ENCODE measurements at places on chromosomes 1 and 21.

- no peak for DNase-seq
Measured at GRCh38 chr21:45449658-45450422, 44.9 kb downstream of the COL18A1 start.

- peak; percentile 8 for DNase-seq
Measured at GRCh38 chr1:158107916-158108315, 72.8 kb upstream of the CD1D start.

GRCh38 chr1:48107516-48107915 lies 110.3 kb upstream of the TRABD2B start:
- DNase-seq: peak; percentile 42

DNA sequence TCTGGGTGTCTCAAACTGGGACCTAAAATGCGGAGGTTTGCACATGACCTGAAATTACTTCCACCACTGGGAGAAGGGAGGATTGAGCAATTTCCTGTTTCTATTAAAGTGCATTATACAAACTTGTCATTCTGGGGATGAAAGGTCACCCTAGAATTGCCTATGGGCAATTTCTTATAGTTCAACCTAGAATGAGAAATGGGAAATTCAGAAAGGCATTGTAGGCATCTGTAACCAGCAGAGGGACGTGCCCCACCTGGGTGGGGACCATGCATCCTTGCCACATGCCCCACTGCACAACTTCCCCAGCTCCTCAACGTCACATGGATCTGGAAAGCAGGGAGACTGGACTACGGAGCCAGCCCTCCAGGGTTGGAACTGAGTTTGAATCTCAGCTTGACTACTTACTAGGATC lies 47.0 kb downstream of the MRPL39 start:
- DNase-seq: no peak

DNA sequence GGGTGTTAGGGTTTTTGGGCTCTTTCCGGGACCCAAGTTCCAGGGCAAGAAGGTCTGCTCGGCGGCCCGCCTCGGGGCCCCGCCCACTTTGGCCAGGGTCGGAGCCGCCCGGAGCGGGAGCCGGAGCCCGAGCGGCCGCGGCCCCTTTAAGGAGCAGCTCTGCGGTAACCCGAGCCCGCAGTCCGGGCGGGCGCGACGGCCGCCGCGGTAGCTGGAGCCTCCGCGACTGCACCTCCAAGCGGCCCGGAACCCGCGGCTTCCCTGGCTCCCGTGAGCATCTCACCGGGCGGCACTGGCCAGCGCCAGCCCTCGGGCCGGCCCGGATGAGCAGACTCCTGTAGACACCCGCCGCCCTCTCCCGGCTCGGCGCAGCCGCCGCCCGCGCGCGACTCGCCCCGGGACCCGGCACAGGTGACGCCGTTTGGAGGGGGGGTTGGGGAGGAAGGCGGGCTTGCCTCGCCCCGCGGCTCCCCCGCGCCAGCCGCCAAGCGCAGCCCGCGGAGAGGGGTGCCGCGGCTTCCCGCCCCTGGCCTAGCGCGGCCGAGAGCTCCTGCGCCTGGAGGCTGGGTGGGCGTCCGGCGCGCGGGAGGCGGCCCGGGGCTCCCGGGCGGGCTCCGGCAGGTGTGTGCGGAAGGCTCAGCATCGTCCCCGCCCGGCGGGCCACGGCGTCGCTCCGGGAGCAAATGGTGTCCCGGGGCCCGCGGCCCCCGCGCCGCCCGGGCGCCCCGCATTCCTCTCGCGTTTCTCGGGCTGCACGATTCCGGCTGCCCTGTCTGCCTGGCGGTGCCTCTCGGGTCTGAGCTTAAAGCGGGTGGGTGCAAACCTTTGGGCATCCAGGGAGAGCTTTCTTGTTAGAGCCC lies at the start of gene TLCD4:
Gene TLCD4, plus strand, starts transcription at position 149 of the 860 bp plus-strand sequence. CDS start 26,547 bp downstream, outside the sequence.
- DNase-seq: peak; percentile 24

DNA sequence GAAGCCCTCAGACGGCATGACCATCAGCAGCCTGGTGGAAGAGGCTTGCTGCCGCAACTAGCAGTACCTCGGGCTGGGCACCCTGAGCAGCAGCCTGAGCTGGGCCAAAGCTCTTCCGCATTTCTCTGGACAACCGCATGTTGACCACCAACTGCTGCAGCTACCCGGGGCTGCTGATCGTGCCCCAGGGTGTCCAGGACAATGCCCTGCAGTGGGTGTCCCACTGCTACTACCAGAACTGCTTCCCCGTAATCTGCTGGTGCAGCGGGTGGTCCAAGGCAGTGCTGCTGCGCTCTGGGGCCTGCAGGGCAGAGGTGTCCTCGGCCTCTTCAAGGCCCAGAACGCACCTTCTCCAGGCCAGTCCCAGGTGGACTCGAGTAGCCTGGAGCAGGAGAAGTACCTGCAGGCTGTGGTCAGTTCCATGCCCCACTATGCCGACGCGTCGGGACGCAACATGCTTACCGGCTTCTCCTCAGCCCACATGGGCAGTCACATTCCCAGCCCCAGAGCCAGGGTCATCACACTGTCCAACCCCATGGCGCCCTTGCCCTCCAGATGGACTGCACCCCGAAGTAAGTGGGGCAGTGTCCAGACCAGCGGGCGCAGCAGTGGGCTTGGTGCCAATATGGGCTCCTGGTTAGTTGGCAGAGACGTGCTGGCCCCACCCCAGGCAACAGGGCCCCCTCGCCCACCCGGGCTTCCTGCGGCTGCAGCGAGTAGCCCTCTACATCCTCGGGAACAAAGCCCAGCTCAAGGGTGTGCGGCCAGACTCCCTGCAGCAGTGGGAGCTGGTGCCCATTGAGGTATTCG lies 19.5 kb upstream of the NPPB start:
- no peak for DNase-seq

- DNase-seq: no peak
Measured at GRCh38 chr1:231600458-231600976, 26.1 kb upstream of the DISC1 start.

- DNase-seq: no peak
Measured at GRCh38 chr1:68319907-68320306, 87.6 kb upstream of the WLS start.

- no peak for DNase-seq
Measured at GRCh38 chr21:14056771-14057191, 154.0 kb downstream of the LIPI start.

DNA sequence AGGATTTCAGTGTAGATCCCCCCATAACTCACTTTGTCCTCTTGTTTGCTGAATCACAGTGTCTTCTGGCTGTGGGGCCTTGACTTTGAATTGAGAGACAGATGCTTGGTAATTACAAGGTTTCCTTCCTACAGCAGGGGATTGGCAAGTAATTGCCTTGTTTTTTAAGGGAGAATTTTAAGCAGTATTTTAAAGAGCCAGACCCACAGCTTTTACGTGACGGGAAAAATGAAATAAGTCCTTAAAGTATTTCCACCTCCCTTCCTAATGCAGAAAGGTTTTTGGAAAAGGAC lies 41.0 kb downstream of the PGBD5 start:
- no peak for DNase-seq

- no peak for DNase-seq
Measured at GRCh38 chr1:22118291-22118992, 24.5 kb downstream of the WNT4 start.

GRCh38 chr1:70518106-70518505 lies 107.0 kb downstream of the CTH start:
- DNase-seq: no peak

- DNase-seq: no peak
Measured at GRCh38 chr1:75989121-75989520, 56.9 kb upstream of the ASB17 start.

GRCh38 chr1:41953291-41953690 lies 34.6 kb upstream of the HIVEP3 start:
- DNase-seq: no peak

DNA sequence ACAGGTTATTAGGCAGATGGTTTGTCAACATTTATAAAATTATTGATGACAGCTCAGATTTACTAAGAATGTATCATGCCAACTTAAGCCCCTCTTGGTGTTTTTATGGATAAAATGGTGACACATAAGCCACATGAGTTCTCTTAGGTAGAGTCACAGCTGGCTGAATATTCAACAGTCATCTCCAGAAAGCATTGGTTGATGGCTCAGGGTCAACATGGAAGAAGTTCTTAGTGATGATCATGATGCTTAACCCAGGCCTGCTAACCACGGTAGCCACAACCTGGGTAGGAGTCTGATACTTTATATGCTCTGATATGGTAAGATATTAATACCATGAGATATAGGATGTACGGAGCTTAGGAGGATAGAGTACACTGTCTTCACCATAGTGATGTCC lies 46.4 kb upstream of the SIPA1L2 start:
- DNase-seq: no peak

DNA sequence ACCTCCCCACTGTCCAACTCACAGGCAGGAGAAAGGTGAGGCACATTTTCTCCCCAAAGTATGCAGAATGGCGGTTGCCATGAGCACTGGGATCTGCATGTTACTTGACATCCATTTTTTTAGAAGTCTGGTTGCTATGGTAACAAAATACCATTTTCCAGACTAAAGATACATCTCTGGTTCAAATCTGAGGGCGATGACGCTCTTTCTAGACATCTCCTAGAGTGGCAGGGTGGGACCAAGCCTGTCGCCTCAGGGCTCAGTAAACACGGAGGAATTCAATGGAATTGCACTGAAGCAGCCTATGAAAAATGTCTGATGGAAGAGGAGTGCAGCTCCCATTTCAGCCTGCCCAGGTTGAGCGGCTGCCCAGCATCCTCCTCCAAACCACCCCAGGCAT lies 21.5 kb upstream of the FAM43B start:
- DNase-seq: no peak

- no peak for DNase-seq
Measured at GRCh38 chr1:109906839-109907180, 3.8 kb upstream of the CSF1 start.

- DNase-seq: peak; percentile 29
Measured at GRCh38 chr1:94209425-94209824, 28.0 kb downstream of the ARHGAP29 start.

DNA sequence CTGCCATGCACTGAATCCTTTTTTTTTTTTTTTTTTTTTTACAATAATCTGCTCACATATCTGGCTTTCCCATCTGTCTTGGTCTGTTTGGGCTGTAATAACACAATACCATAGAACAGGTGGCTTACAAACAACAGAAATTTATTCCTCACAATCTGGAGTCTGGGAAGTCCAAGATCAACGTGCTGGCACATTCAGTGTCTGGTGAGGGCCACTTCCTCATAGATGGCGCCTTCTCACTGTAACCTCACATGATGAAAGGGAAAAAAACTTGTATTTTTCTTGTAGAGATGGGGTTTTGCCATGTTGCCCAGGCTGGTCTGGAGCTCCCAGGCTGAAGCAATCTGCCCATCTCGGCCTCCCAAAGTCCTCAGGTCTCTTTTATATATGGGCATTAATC lies 13.0 kb upstream of the PARP1 start:
- no peak for DNase-seq

- peak; percentile 33 for DNase-seq
Measured at GRCh38 chr1:235391874-235392273, 24.6 kb downstream of the TBCE start.

DNA sequence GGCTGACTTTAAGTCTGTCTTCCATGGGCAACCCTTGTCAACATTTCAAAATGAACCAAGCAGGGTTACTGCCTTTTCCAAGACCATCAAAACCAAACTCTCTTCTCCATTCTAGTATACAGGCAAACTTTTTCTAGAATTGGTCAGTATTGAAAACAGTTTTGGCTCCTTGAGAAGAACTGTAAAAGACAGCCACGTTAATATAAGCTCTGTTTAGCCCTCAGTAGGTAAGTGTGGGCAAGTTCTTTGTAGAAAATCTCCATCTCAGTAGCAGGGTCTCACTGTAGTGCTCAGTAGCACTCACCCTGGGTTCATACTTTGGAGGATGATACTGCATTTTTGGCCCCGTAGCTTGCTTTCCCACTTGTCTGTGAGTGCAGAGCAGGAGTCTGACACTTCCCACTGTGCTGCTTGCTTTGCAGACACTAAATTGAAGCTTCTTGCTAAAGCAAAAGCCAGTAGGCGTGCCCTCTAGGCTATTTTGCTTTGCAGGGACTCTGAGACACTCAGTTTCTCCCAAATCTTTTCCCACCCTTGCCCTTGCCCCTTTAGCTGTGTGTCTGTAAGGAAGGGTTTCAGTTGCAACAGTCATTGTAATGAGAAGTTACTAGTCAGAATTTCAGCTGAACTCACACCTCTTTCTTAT lies 34.3 kb upstream of the CACYBP start:
- no peak for DNase-seq

GRCh38 chr21:34055615-34056014 lies 17.8 kb upstream of the MRPS6 start:
- no peak for DNase-seq

DNA sequence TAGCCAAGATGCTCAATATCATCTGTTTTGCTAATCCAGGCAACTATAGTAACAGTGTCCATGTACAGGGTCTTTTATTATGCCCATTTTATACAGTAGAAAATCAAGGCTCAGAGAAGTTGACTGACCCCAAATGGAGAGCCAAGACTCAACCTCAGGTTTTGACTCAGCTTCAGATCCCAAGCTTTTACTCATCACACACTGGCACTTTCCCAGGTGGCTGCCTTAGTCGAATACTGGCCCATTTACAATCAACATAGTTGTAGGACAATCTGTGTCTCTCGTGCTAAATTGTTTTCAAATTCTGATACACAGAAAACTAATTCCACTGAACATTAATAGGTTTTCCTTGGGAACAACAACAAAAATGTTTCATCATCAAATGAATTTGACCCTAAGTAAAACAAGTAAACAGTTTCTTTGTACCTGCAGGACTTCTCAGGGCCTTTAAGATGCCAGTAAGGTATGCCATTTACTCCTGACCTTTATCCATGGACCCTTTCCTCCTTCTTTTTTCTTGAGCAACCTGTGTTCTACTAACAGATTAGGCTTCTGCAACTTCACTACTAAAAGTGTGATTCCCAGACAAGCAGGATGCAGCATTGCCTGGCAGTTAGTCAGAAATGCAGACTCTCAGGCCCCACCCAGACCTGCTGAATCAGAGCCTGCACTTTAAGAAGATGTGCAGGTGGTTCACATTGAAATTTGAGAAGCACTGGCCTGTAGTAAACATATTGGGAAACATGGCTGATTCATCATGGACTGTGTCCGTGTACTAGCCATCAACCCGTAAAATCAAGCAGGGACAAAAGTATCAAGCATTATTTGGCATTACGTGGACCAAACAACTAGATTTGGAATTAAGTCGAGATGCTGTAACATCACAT lies 128.8 kb downstream of the RRAGC start:
- no peak for DNase-seq

DNA sequence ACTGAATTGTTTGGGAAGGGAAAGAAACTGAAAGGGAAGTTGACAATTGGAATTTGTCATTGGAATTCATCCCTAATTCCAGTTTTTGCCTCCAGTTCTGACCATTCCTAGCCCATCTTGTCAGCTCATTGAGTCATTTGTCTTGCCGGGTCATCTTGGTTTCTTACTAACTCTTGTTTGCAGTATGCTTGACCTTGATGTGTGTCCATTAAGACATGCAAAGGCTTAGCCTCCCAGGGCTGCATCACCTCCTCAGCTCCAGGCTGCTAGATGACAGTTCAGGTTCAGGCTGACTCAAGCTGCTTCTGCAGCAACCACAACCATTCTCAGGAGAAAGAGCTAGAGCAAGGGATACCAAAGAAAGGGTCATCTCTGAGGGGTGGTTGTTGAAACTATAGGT lies 151.3 kb upstream of the PTGFR start:
- peak; percentile 95 for DNase-seq
